ENCODE measurements at places on chromosomes 4 and X. TPM values are rescaled to one million over a fixed set of nuclear protein-coding genes. Genes with fewer than 3 reads are reported as not detected.

REPS2 gene
- 4.7 TPM for total RNA-seq

APOOL gene
- 11.5 TPM for total RNA-seq

HDX gene
- 5.3 TPM for total RNA-seq

ADH5 gene
- 93.4 TPM for total RNA-seq

TCP11X2 gene
- not detected for total RNA-seq

ZFX gene
- total RNA-seq: 23.4 TPM

All from ascending aorta (tissue), 2 donors.